ENCODE measurements at places on chromosomes 4 and X. TPM values are rescaled to one million over a fixed set of nuclear protein-coding genes. Genes with fewer than 3 reads are reported as not detected.

- DNase-seq, result no peak
- H3K36me3 ChIP-seq, result no peaks in the 10 kb centered on the region
- H3K27me3 ChIP-seq, result peaks cover 23% of the 10 kb centered on the region
- no peak overlapping the region for H3K4me3 ChIP-seq
- H3K4me1 ChIP-seq, result no peaks in the 10 kb centered on the region
- no peak overlapping the region for H3K27ac ChIP-seq
Measured at GRCh38 chr4:125313989-125314667, 627 bp upstream of the FAT4 start.

DNA sequence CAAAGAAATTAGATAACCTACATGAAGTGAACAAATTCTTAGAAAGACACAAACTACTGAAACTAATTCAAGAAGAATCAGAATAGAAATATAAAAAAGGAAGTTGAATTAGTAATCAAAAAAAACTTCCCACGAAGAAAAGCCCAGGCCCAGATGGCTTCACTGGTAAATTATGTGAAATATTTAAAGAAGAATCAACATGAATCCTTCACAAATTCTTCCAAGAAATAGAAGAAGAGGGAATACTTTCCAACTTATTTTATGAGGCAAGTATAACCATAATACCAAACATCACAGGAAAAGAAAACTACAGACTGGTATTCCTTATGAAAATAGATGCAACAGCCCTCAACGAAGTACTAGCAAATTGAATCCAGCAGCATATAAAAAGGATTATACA, 30.7 kb downstream of the MOSPD2 start:
- no peaks in the 10 kb centered on the region for H3K27me3 ChIP-seq
- H3K27ac ChIP-seq, result no peak overlapping the region
- no peak overlapping the region for H3K4me3 ChIP-seq

DNA sequence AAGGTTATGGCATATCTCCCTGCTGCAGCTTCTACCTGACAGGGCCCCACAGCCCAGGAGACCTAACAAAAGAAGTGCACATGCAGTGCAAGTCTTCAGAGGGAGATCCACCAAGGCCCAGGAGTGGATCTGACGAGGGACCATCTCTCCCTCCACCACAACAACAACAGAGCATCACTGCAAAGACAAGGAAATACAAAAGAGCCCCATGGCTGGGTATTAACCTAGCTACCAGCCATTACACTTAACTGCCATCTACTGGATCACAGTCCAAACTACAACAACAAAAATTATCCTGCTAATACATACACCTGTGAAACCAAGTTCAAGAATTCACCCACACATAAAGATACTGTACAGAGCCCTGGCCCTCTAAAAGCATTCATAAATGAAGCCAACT, 280.2 kb upstream of the SLC7A11 start:
- DNase-seq, result no peak
- H3K4me3 ChIP-seq, result no peak overlapping the region
- H3K27ac ChIP-seq, result no peak overlapping the region

DNA sequence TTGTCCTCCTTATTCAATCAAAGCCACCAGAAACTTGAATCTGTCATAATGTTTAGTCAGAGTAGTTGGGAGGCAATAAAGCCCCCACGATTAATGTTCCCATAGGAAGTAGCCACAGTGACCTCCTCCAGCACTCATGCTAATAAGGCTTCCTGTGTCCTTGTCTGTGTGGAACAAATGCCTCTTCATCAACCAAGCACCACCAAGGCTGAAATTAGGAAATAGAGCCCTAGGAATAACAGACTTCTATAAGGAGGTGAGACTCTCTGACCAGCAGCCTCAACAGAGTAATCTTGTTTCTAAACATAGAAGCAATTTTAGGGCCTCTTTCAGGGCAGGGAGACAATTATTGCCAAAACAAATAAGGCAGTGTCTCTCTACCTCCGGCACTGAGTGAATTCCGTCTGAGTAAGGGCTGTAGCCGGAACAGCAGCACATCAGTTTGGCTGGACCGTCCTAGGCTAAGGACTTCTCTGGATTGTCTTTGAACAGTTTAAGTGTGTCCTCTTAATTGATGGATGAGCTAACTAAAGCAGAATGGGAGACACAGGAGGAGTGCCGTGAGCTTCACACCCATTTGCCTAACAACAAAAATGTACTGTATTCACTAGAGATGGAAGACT, 329.2 kb upstream of the HAND2 start:
- no peaks in the 10 kb centered on the region for H3K4me1 ChIP-seq
- H3K36me3 ChIP-seq, result no peaks in the 10 kb centered on the region
- no peak overlapping the region for H3K4me3 ChIP-seq
- no peak overlapping the region for H3K27ac ChIP-seq
- no peaks in the 10 kb centered on the region for H3K27me3 ChIP-seq

The PAGE5 gene
- total RNA-seq, result not detected

Data from naive thymus-derived CD4-positive, alpha-beta T cell (primary cell).